Activated naive CD8-positive, alpha-beta T cell treated with anti-CD3 and anti-CD28 coated beads, Interleukin-2, amount 10 ng/mL, durations not matched to agents 7 days and 5 days (primary cell): ENCODE measurements at places on chromosomes 1 and 21. TPM values are rescaled to one million over a fixed set of nuclear protein-coding genes. Genes with fewer than 3 reads are reported as not detected.

GRCh38 chr1:111851552-111851951 lies 95.9 kb downstream of the DDX20 start:
- H3K4me1 ChIP-seq: no peaks in the 10 kb centered on the region
- H3K36me3 ChIP-seq: no peaks in the 10 kb centered on the region
- no peak for DNase-seq
- no peak overlapping the region for H3K27ac ChIP-seq
- no peak overlapping the region for H3K4me3 ChIP-seq
- peaks cover 3% of the 10 kb centered on the region for H3K27me3 ChIP-seq

DNA sequence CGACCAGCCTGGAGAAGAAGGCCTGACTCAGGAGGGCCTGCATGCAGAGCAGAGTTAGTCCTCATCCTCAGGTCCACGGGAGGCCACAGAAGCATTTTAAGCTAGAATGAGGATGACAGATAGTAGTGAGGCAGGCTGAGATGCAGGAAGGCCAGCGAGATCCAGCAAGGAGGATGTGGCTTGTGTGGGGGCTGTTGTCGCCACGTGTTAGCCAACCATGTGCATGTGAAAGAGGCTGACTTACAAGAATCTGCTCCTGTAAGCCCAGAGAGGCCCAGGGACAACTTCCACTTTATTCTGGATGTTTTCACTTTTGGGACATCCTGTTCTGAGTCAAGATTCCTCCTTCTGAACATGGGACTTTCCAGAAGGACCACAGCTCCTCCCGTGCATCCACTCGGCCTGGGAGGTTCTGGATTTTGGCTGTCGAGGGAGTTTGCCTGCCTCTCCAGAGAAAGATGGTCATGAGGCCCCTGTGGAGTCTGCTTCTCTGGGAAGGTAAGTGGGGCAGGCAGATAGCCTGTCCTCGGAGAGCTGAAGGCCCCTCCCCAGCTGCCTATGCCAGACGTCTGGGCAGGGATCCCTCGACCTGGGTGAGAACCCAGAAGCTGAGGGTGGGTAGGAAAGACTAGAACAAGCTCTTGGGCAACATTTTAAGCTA lies at the start of gene SLAMF8:
Gene SLAMF8, plus strand, starts transcription at position 433 of the 661 bp plus-strand sequence. Its CDS starts 26 bp downstream, at position 459.
- peaks cover 55% of the 10 kb centered on the region for H3K27me3 ChIP-seq
- peaks cover 52% of the 10 kb centered on the region for H3K4me1 ChIP-seq
- H3K36me3 ChIP-seq: peaks cover 12% of the 10 kb centered on the region
- peak within 1 kb of the TSS; percentile 36 for H3K4me3 ChIP-seq

GRCh38 chr1:59354709-59355337 lies 57.9 kb downstream of the FGGY start:
- no peak overlapping the region for H3K4me3 ChIP-seq
- no peak for DNase-seq
- no peaks in the 10 kb centered on the region for H3K27me3 ChIP-seq
- H3K36me3 ChIP-seq: peaks cover 11% of the 10 kb centered on the region
- H3K4me1 ChIP-seq: peaks cover 17% of the 10 kb centered on the region

DNA sequence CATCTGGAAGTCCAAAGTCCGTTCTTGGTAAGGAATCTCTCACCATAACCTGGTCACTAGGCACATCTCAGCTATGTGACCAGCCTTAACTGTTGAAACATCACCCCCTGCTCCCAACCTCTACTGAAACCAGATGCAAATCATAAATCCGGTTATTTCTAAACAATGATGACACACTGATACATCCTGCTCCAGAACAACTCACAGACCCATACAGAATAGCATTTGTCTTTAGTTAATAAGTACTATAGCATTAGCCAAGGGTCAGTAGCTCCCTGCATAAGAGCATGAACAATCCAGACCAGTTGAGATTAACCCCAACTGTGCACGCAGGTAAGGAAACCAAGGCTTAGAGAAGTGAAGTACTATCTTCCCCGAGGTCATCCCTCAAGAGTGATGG lies 38.0 kb upstream of the KCTD3 start:
- DNase-seq: no peak
- H3K4me1 ChIP-seq: peaks cover 6% of the 10 kb centered on the region
- no peaks in the 10 kb centered on the region for H3K36me3 ChIP-seq
- H3K27ac ChIP-seq: no peak overlapping the region

DNA sequence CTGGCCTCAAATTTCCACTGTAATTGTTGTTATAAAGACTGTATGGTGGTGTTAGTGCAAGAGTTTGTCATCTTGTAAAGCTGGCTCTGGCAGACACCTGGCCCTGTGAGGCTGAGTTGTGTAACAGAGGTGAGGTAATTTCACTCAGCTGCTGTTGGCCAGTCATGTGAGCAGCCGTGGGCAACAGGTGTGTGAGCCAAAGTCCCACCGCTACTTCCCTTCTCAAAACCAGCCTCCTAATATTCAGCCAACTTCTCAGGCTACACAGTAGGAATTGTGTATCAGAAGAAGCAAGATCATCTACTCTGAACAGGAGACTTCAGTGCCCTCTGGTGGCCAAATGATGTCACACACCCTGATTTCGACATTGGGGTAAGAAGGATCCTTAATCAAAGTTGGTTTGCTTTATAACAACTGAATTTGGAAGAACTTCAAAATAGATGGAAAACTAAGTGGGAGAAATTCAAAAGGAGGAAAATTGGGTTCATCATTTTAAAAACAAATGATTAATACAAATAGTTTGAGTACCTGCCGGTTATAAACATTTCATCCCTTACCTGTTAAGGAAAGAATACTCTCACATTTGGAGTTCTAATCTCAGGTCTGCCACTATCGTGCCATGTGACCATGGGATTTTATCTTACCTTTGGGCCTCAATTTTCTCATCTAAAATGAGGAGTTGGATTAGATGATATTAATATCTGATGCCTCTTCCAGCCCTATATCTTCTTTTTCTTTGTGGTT lies 2.6 kb upstream of the CREG1 start:
- peak; percentile 68 for DNase-seq
- no peak overlapping the region for H3K27ac ChIP-seq
- H3K4me3 ChIP-seq: no peak overlapping the region
- H3K4me1 ChIP-seq: peaks cover 24% of the 10 kb centered on the region
- no peaks in the 10 kb centered on the region for H3K36me3 ChIP-seq

- H3K4me3 ChIP-seq: no peak overlapping the region
- no peaks in the 10 kb centered on the region for H3K36me3 ChIP-seq
- DNase-seq: no peak
Measured at GRCh38 chr1:71116729-71117128, 35.9 kb upstream of the ZRANB2 start.

DNA sequence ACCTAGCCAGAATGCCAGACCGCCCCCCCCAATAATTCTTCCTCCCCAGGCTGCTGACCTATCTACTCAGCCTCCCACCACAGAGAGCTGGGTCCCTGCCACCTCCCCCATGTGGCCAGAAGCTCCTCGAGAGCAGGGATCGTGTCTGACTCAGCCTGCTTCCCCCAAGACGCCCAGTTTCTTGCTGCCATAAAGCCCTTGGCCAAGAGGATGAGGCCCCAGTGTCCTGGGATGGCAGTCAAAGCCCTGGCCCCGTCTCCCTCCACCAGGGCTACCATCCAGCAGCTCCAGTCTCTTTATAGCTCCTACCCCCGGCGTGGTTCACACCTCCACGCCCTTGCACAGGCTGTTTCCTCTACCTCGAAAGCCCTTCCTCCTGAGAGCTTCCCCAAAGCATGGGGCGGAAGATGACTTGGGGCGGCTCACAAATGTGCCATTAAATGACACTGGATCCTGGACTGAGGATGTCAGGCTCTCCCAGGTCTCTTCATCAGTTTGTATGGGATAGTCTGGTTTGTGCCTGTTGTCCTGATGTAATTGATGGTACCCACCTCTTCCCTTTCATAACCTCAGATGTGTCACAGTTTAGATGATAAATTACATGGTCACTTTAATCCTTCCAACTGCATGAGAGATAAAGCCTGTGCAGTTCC lies 13.2 kb downstream of the ADGRB2 start:
- H3K4me1 ChIP-seq: peaks cover 44% of the 10 kb centered on the region
- no peaks in the 10 kb centered on the region for H3K36me3 ChIP-seq
- H3K27me3 ChIP-seq: peaks cover 3% of the 10 kb centered on the region
- peak overlapping the region; percentile 58 for H3K27ac ChIP-seq

- no peaks in the 10 kb centered on the region for H3K4me1 ChIP-seq
- no peaks in the 10 kb centered on the region for H3K27me3 ChIP-seq
- peak; percentile 65 for DNase-seq
- no peak overlapping the region for H3K27ac ChIP-seq
- H3K36me3 ChIP-seq: peaks cover 11% of the 10 kb centered on the region
Measured at GRCh38 chr1:25503551-25504426, 39.6 kb upstream of the LDLRAP1 start.

DNA sequence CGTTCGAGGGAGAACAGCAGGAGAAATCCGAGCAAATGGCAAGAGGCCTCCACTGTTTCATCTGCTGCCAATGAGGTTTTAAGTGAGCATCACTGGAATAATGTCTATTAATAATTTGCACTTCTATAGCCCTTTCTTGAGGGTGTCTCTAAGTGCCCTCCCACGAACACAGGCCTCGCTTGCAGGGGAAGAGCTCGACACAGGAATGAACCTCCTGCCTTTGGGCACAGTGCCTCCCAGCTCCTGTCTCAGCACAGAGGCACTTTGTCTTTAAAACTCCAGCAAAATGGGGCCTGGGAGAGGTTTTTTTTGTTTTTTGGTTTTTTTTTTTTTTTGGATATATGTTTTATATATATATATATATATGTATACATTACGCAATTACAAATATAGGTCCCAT lies 56.6 kb downstream of the OLIG1 start:
- no peak overlapping the region for H3K27ac ChIP-seq
- no peak for DNase-seq
- H3K4me1 ChIP-seq: peaks cover 4% of the 10 kb centered on the region

The CLCA2 gene
- total RNA-seq: not detected

DNA sequence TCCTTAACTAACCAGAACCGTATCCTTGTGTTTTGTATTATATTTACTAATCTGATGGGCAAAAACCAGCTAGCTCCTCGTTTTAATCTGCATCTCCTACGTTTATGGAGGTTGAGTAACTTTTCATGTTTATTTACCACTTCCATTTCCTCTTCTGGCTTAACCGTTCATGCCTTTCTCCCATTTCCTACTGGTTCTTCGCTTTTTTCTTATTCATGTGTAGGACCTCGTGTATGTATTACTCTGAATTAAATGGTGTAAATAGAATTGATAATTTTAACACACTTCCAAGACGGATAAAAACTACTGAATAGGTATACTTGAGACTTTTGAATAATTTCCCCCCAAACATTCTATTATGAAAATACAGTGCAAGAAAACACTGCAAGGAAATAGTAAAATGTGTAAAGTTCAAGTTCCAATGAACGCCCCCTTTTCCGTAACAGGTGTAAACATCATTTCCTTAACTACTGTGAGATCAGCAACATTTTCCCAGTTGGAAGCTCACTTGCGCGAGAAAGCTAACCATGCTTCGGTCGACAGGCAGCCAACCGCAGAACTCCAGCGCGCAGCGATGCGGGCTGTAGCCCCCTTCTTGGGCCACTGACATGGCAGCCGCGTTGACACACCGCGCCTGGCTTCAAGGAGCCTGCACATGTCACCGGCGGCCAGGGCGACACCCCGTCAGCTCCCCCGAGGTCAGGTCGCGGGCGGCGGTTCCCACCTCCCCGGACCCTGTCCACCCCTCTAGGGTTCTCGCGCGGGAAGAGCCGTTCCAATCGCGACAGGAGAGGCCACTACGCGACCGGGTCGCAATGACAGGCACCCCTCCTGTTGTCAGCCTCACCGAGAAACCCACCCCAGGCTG lies 816 bp downstream of the EDEM3 start:
- peaks cover 10% of the 10 kb centered on the region for H3K27me3 ChIP-seq
- H3K4me3 ChIP-seq: peak overlapping the region; percentile 89
- H3K4me1 ChIP-seq: peaks cover 27% of the 10 kb centered on the region
- H3K36me3 ChIP-seq: peaks cover 4% of the 10 kb centered on the region

The LCE1D gene
- total RNA-seq: not detected

GRCh38 chr1:175887521-175887920 lies 144.1 kb upstream of the TNR start:
- peaks cover 7% of the 10 kb centered on the region for H3K27me3 ChIP-seq
- H3K36me3 ChIP-seq: no peaks in the 10 kb centered on the region
- DNase-seq: no peak
- H3K4me1 ChIP-seq: no peaks in the 10 kb centered on the region
- no peak overlapping the region for H3K4me3 ChIP-seq

DNA sequence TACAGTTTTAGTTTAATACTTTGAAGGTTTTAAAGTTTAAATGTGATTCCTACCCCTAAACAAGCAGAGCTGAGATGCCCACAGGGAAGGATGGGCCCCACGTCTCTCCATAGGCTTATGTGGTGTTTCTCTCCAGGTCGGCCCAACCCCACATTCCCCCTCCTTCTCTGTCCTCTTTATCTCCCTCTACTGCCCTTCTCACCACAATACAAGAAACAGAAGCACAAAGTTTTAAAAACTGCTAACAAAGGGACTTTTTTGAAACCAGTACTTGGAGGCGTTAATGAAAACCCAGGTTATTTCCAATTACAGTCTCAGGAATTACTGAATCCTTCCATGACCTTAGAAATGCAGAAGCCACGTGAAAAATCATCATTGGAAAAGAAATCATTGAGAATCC lies 324.0 kb downstream of the NTNG1 start:
- H3K36me3 ChIP-seq: no peaks in the 10 kb centered on the region
- peaks cover 20% of the 10 kb centered on the region for H3K27me3 ChIP-seq
- no peak overlapping the region for H3K4me3 ChIP-seq
- DNase-seq: no peak
- H3K27ac ChIP-seq: no peak overlapping the region

- H3K27ac ChIP-seq: no peak overlapping the region
- no peaks in the 10 kb centered on the region for H3K36me3 ChIP-seq
- no peak for DNase-seq
- peaks cover 7% of the 10 kb centered on the region for H3K27me3 ChIP-seq
Measured at GRCh38 chr1:55375617-55376258, 160.6 kb upstream of the USP24 start.

The GPX7 gene
- total RNA-seq: 13.5 TPM

GRCh38 chr1:234617986-234618736 lies 8.2 kb upstream of the IRF2BP2 start:
- H3K4me1 ChIP-seq: peaks cover 11% of the 10 kb centered on the region
- H3K36me3 ChIP-seq: no peaks in the 10 kb centered on the region
